ENCODE measurements at places on chromosomes 7 and 10.
A peak's percentile ranks its signal among the peaks of the same experiment; 100 is the strongest.

GRCh38 chr7:94301024-94301586 is 93.6 kb upstream of the COL1A2 start:
- DNase-seq, result no peak

DNA sequence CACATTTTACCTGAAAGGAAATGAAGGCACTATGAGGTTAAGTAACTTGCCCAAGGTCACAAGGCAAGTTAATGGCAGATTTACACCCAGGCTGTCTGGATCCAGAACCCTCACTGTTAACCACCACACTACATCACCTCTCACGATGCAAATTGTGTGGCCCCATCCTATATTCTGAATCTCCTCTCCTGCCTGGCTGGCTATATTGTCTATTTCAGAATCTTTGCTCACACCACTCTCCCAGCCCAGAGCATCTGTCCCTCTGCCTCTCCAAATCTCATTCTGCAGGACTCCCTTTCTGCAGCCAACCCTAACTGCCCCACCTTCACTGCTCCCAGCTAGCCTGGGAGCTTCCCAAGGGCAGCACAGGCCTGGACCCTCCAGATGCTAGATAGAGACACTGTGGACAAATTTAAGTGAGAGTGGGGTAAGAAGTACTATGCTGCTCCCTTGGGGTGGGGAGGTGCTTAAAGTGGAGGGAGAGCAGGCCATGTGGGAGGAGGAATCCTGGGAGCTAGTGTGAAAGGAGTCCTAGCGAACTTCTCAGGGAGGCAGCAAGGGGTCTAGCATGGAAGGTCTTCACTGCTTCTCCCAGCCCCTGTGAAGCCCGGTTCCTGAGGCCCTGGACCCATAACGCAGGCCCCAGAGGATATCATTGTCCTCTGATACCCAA is 786 bp downstream of the CUEDC2 start:
- DNase-seq, result no peak

DNA sequence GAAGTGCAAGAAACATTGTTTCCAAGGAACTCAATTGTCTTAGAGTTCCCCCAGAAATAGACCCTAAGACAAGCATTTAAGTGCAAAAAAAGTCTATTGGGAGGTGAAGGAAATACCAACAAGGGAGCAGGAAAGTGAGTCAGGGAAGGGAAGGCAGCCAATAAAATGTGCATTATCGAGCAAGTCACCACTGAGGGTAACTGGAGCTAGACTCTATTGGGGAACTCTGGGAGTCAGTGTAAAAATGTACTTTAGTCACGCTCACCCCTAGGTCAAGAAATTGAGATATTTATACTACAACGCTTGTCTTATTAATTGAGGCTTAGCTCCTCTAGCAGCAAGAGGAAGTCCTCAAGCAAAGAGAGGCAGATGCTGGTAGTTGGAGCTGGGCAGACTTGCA is 137.7 kb downstream of the RTKN2 start:
- no peak for DNase-seq

DNA sequence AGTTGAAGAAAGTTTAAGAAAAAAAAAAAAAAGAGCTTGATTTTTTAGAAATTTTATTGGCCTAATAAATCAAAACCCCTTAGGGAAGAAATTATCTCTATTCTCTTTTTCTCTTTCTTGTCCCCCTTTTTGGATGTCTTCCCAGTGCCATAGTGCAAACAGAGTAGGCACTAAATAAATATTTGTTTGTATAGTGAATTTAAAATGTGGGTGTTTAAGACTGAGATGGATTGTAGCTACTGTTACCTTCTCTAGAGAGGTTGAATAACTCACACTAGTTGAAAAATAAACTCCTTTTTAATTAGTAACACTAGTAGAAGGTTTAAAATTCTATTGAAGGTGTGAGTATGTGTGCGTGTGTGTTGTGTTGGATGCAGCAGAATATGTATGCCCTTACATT is 783.8 kb downstream of the NXPH1 start:
- no peak for DNase-seq

DNA sequence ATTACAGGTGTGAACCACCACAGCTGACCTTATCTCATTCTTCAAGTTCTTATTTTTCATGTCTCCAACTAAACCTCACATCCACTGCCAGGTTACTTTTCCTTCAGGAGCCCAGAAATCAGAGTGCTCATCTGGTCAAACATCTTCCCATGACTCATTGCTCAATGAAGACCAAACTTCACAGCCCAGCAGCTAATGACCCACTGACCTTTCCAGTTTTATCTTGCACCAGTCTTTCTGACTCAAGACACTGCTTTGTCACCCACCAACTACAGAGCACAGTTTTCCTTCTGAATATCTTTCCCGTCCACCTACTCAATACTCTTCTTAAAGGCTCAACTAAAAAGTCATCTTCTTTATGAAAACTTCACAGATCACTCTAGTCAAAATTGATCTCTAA is 245.1 kb downstream of the CHCHD3 start:
- no peak for DNase-seq

DNA sequence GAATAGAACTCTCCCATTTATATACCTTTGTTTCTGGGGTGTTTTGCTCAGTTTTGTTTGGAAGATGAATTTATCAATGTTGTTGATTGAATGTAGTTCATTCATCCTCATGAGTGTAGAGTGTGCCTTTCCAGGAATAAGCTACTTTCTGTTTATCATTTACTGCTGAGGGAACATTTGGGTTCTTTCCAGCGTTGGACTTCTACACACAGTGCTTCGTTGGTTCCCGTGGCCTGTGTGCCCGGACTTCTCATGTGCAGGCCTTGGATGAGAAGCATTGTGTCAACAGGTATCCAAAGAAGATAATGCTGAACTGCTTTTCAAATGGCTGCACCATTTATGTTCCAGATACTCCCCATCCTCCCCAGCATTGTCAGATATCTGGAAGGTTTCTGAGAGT is 107.6 kb upstream of the TNS3 start:
- no peak for DNase-seq

- no peak for DNase-seq
Observed at GRCh38 chr7:128902761-128903585, 7.5 kb downstream of the KCP start.

- DNase-seq, result no peak
Observed at GRCh38 chr10:83908506-83908905, 230.8 kb upstream of the GHITM start.

GRCh38 chr7:70856901-70857630 is 274.9 kb upstream of the GALNT17 start:
- DNase-seq, result peak; percentile 30

All from CD4-positive, alpha-beta T cell treated with Interleukin-12 subunit alpha and Interleukin-12 subunit beta, for 1 hour (primary cell).